ENCODE measurements at places on chromosomes 16 and 17. TPM values are rescaled to one million over a fixed set of nuclear protein-coding genes. Genes with fewer than 3 reads are reported as not detected.

- DNase-seq = peak; percentile 94
- peaks cover 65% of the 10 kb centered on the region for H3K4me1 ChIP-seq
- peak overlapping the region; percentile 42 for H3K4me3 ChIP-seq
- peak overlapping the region; percentile 71 for H3K27ac ChIP-seq
Observed at GRCh38 chr17:66272811-66273585, 29.4 kb upstream of the PRKCA start.

Gene SLC38A7
- 17.2 TPM for total RNA-seq

DNA sequence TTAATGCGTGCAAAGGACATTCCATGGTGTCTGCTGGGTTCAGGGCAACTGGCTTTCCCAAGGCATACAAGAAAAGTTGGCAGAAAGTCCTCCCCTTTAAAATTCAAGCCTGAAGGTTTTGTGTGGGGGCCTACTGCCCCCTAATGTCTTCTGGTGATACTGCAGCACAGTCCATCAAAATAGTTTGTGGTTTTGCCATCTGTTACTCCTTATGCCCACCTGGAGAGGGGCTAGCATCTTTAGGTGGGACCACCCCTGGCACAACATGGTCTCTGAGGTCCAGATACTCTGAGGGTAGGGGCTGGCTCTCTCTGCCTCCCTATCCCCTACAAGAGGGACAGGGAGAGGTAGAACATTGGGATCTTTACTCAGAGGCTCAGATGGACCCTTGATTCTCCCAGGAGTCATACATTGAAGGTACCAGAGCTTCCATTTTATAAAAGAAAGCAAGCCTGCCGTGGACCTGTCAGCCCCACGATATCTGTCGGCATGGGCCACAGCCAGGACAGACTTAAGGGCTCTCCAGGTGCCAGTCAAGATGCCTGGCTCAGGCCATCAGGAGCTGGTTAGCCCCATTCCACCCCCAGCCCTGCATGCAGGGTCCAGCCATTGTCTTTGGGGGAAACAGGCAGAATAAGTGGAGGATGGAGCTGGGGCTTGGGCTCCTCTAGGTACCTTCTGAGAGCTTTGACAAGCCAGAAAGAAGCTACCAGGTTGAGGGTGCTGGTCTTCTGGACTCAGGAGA is 6.3 kb downstream of the ESRP2 start:
- H3K36me3 ChIP-seq = peaks cover 12% of the 10 kb centered on the region
- peak; percentile 49 for DNase-seq
- H3K27me3 ChIP-seq = no peaks in the 10 kb centered on the region
- peaks cover 12% of the 10 kb centered on the region for H3K4me1 ChIP-seq
- H3K4me3 ChIP-seq = no peak overlapping the region

Gene RNF167
- 122 TPM for total RNA-seq

Gene TTLL6
- total RNA-seq = not detected

DNA sequence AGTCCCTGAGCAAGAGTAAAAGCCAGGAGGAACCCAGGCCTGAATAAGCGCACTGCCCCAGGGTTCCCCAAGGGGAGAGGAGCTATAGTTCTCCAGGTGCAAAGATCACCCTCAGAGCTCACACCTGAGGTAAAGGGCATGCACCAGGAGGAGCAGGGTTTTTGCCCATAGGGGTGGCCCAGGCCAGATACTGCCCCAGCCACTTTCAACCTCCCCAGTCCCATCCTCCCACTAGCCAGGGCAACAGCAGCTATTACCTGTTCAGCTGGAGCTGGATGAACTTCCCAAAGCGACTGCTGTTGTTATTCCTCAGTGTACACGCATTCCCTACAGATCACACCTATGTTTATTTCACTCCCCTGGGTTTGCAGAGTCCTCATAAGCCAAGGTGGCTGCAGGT is 19.8 kb downstream of the MYO19 start:
- DNase-seq = no peak
- H3K4me1 ChIP-seq = no peaks in the 10 kb centered on the region
- no peak overlapping the region for H3K27ac ChIP-seq

GRCh38 chr16:81450783-81451491 is 6.3 kb downstream of the CMIP start:
- H3K36me3 ChIP-seq = no peaks in the 10 kb centered on the region
- no peak overlapping the region for H3K4me3 ChIP-seq
- H3K27me3 ChIP-seq = no peaks in the 10 kb centered on the region

DNA sequence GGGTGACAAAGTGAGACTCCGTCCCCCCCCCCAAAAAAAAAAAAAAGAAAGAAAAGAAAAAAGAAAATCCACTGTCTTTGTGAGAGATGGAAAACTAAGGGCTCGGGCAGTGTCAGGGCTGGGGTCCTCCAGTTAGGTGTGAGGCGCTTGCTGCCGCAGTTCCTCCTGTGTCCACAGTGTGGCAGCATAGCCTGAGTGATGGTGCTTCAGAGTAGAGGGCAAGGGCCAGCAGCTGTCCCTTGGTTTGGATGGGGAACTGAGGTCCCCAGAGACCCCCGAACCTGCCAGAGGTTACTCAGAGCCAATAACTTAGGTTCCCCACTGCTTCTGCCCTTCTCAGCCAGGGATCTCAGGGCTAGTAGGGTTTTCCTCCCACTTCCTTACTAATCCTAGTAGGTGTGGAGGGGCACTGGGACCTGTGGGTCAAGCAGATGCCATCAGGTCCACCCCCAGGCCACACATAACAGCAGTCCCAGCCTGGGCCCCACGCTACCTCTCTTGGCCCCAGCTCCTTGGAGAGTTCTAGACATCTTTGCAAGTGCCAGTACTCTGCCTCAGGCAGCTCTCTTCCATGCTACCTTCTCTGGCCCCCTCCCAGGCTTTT is 7.9 kb upstream of the LLGL1 start:
- H3K4me3 ChIP-seq = no peak overlapping the region
- H3K4me1 ChIP-seq = peaks cover 22% of the 10 kb centered on the region
- H3K36me3 ChIP-seq = no peaks in the 10 kb centered on the region
- DNase-seq = peak; percentile 83
- H3K27ac ChIP-seq = no peak overlapping the region

DNA sequence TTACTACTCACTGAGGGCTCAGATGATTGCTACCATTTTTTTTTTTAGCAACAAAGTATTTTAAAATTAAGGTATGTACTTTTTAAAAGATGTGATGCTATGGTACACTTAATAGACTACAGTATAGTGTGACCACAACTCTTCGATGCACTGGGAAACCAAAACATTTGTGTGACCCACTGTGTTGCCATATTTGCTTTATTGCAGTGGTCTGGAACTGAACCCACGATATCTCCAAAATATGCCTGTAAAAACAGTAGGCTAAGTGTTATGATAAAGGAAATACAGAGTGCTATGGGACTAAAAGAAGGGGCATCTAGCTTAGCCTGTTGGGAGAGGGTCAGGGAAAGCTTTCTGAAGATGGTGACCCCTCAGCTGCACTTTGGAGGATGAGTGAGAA is 41.6 kb upstream of the HNF1B start:
- H3K4me1 ChIP-seq = no peaks in the 10 kb centered on the region
- H3K27me3 ChIP-seq = peaks cover 22% of the 10 kb centered on the region
- no peak overlapping the region for H3K27ac ChIP-seq

GRCh38 chr16:54847207-54847606 is 83.5 kb upstream of the IRX5 start:
- no peaks in the 10 kb centered on the region for H3K27me3 ChIP-seq
- no peak overlapping the region for H3K4me3 ChIP-seq
- peak; percentile 90 for DNase-seq
- peaks cover 25% of the 10 kb centered on the region for H3K4me1 ChIP-seq
- peak overlapping the region; percentile 71 for H3K27ac ChIP-seq

Gene CTRL
- 1.7 TPM for total RNA-seq

DNA sequence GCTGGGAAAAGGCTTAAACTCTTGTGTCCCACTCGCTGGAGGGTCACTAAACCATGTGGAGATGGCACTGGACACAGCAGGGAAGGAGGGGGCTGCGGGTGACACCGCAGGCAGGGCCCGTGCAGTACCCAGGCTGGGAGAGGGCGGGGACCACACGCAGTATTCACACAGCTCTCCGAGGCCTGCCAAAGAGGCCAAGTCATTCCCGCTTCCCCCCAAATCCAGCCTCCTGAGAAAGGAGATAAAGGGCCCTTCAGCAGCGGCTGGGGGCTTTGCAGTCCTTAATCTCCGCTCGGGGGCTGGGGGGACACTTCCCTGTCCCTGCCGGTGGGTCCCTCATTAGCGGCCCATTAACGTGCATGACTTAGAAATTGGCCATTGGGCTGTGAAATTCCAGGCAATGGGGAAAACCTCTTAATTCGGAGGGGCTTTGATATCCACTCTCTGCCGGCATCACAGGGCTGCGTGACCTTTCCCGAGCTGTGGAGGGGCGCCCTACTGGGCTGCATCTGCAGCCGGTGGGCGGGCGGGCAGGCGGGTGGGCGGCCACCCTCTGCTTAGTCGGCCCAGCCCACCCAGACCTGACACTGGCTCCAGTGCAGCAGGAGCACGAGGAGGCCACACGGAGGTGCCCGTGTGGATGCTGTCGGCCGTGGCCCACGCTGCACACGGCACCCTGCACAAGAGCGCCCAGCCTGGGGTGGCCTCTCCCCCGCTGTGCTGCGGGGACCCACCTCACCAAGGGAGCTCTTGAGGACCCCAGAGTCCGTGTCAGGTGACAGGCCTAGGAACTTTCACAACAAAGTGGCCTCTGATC is 2.6 kb upstream of the SLC38A8 start:
- H3K36me3 ChIP-seq = no peaks in the 10 kb centered on the region
- H3K4me3 ChIP-seq = no peak overlapping the region
- DNase-seq = no peak
- H3K27ac ChIP-seq = no peak overlapping the region
- H3K27me3 ChIP-seq = peaks cover 19% of the 10 kb centered on the region

GRCh38 chr17:9658593-9659211 is 13.4 kb downstream of the USP43 start:
- H3K36me3 ChIP-seq = no peaks in the 10 kb centered on the region
- no peaks in the 10 kb centered on the region for H3K4me1 ChIP-seq
- DNase-seq = no peak
- no peak overlapping the region for H3K4me3 ChIP-seq
- H3K27ac ChIP-seq = no peak overlapping the region

Gene EFNB3
- 1.6 TPM for total RNA-seq

Gene KIF18B
- total RNA-seq = 48.2 TPM

Gene RNF227
- total RNA-seq = 3.1 TPM

DNA sequence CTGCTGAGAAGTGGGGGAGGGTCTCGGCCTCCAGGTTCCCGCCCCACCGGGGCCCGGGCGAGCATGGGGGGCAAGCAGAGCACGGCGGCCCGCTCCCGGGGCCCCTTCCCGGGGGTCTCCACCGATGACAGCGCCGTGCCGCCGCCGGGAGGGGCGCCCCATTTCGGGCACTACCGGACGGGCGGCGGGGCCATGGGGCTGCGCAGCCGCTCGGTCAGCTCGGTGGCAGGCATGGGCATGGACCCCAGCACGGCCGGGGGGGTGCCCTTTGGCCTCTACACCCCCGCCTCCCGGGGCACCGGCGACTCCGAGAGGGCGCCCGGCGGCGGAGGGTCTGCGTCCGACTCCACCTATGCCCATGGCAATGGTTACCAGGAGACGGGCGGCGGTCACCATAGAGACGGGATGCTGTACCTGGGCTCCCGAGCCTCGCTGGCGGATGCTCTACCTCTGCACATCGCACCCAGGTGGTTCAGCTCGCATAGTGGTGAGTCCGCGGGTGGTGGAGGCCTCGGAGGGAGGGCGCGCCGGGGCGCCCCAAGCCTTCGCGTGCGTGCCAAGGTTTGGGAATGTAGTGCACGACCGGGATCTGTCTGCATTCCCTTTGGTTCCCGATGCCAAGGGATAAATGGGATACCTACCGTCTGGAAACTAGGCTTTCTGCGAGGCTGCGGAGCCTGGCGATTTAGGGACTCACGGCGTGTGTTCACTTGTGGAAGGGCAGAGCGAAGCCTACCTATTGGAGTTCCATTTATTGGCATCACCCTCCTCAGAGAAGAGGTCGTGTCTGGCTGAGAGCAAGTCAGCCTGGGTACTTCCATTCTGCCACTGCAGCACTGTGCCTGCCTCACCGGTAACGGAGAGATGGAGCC is 1.0 kb downstream of the ZNRF1 start:
- DNase-seq = no peak
- peaks cover 7% of the 10 kb centered on the region for H3K36me3 ChIP-seq
- no peaks in the 10 kb centered on the region for H3K27me3 ChIP-seq
- H3K4me1 ChIP-seq = peaks cover 55% of the 10 kb centered on the region

GRCh38 chr17:78532311-78532710 is 44.9 kb downstream of the DNAH17 start:
- peak; percentile 50 for DNase-seq
- H3K27ac ChIP-seq = no peak overlapping the region
- no peaks in the 10 kb centered on the region for H3K36me3 ChIP-seq
- H3K27me3 ChIP-seq = no peaks in the 10 kb centered on the region
- H3K4me1 ChIP-seq = peaks cover 42% of the 10 kb centered on the region

DNA sequence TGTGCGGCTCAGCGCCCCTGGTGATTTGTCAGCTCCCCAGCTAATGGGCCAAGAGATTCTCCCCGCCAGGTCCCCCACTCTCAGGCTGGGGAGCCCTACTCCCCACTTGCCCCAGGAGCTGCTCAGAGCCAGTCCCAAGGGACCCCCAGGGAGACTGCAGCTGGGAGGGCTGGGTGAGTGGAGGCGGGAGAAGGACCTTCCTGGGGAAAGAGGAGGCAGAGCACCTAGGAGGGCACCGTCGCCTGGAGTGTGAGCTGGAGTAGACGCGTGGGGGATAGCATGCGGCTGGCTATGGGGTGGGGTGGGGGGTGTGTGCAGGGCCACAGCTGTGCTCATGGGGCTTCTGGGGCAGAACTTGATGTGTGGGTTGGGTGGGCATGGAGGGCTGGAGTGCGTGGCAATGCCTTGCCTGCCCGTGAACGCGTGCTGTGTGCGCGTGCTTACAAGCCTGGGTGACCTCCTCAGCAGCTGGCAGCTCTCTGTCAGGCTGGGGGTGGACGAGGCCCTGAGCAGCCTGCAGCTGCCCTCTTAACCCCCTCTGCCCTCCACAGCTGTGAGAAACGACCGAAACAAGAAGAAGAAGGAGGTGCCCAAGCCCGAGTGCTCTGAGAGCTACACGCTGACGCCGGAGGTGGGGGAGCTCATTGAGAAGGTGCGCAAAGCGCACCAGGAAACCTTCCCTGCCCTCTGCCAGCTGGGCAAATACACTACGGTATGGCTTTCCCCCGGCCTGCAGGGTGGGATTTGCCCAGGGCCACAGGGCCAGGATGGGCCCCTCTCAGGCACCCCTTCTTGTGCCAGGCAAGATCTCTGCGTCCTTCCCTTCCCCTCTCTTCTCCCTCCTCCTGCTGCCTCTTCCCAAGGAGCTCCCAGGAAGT is 12.9 kb downstream of the GJD3 start:
- no peak overlapping the region for H3K27ac ChIP-seq
- H3K36me3 ChIP-seq = no peaks in the 10 kb centered on the region
- H3K4me1 ChIP-seq = peaks cover 15% of the 10 kb centered on the region

Gene YPEL2
- 11.6 TPM for total RNA-seq

- H3K4me3 ChIP-seq = peak within 1 kb of the TSS; percentile 71
- DNase-seq = no peak
- peak within 1 kb of the TSS; percentile 77 for H3K27ac ChIP-seq
- peaks cover 68% of the 10 kb centered on the region for H3K4me1 ChIP-seq
- no peaks in the 10 kb centered on the region for H3K27me3 ChIP-seq
Observed at GRCh38 chr16:29820271-29820701, at the start of gene MVP. Gene MVP (plus strand): TSS chr16:29820462. CDS start chr16:29830550, 10,088 bp downstream.

DNA sequence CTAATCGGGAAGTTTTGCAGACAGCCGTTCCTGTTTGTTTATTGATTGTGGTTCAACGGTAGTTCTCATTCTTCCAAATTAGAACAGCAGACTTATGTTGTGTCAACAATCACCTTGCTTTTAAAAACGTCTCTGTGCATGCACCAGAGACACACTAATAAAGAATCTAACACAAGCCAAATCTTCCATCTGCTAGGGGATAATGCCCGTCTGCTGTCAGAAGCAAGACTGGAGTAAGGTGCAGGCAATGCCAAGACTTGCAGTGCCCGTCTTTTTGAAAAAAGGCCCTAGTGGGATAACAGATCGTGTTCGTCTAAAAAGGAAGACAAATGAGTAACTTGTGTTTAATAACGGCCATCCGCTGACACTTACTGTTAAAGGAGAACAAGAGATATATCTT is 158.4 kb downstream of the KCNJ2 start:
- H3K36me3 ChIP-seq = no peaks in the 10 kb centered on the region
- no peak for DNase-seq
- H3K27ac ChIP-seq = no peak overlapping the region
- H3K27me3 ChIP-seq = no peaks in the 10 kb centered on the region
- no peaks in the 10 kb centered on the region for H3K4me1 ChIP-seq
